ENCODE measurements at places on chromosomes 12 and 14.

GRCh38 chr12:107241411-107241810, 148.1 kb upstream of the CRY1 start:
- DNase-seq, result no peak

- DNase-seq, result no peak
Measured at GRCh38 chr14:85867450-85867849, 337.5 kb downstream of the FLRT2 start.

GRCh38 chr12:1927751-1928351, 9.4 kb upstream of the CACNA2D4 start:
- no peak for DNase-seq

- no peak for DNase-seq
Measured at GRCh38 chr14:31255286-31255685, 47.7 kb upstream of the HECTD1 start.

DNA sequence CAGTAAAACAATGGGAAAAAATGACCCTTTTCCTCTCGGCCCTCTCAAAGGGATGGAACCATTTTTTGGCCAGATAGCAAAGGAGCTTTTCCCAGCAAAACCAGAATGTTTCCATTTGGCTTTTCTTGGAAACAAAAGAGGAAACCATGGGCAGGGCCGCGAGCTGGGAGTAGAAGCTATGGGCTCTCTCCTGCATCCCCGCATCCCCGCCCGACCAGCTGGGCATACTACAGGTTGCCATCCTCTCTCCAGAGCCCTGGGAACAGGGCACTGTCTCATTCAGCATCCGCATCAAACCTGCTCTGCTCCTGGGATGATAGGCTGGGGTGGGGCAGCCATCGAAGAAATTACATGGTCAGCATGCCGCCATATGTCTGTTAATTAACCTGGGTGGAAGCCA, 20.9 kb downstream of the CD9 start:
- DNase-seq, result no peak

- DNase-seq, result no peak
Measured at GRCh38 chr14:92610849-92611271, 97.3 kb downstream of the RIN3 start.

- DNase-seq, result no peak
Measured at GRCh38 chr12:62128175-62128975, 131.8 kb upstream of the USP15 start.

GRCh38 chr12:109696485-109697269, 16.9 kb upstream of the FAM222A start:
- no peak for DNase-seq

DNA sequence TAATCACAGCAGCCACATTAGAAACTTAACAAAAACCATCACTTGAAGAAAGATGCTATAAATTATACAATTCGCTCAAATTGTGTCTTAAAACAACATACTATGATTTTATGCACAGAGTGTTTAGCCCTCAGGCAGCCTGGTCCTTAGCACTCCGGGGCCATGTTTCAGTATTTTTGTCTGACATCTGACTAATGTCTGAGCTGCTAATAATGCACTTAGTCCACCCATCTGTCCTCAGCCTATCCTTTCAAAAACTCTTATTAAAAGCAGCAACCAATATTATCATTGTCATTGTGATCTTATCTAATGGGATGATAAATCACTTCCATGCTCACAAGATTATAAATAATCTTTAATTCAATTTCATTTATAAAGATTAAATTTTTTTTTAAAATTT, 602.7 kb upstream of the FOXG1 start:
- DNase-seq, result no peak

DNA sequence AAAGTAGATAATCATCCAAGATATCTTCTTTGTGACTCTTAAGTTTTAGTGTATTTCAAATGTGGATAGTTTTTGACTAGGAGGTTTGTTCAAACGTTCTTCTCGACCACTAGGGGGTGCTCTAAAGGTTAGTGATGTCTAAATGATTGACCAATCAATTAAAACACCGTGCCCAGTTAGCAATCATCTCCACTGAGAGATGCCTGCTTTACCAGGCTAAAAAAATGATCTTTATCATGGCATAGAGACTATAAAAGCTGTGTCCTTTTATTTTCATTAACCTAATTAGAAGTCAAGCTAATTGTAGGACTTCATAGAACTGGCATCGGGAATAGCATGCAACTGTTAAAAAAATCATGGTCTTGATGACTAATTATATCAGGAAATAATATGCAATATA, 153.9 kb downstream of the PRKCH start:
- DNase-seq, result no peak

GRCh38 chr12:68293347-68293746, 38.8 kb downstream of the MDM1 start:
- DNase-seq, result no peak

- no peak for DNase-seq
Measured at GRCh38 chr14:57961786-57962060, 95.8 kb upstream of the SLC35F4 start.

- DNase-seq, result no peak
Measured at GRCh38 chr14:89578156-89578555, 161.1 kb upstream of the FOXN3 start.

DNA sequence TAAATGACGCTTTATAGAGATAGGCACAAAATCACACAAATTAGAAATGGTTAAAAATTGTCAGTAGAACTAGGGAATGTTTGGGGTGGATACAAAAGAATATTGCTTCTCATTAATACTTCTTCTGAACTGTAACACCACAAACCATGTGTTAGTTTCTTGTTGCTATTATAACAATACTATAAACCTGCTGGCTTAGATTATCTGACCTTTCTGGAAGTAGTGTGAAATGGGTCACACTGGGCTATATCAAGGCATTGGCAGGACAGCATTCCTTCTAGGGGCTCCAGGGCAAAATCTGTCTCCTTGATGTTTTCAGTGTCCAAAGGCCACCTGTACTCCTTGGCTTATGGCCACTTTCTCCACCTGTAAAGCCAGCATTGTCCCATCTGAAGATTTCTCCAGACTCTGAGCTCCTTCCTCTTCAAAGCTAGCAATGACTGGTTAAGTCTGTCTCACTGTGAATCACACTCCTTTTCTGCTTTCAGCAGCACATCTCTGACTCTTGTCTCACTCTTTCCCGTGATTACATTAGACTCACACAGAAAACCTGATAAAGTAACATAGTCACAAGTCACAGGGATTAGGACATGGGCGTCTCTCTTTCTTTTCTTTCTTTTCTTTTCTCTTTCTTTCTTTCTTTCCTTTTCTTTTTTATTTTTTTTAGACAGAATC, 86.3 kb downstream of the SLC15A4 start:
- DNase-seq, result no peak

DNA sequence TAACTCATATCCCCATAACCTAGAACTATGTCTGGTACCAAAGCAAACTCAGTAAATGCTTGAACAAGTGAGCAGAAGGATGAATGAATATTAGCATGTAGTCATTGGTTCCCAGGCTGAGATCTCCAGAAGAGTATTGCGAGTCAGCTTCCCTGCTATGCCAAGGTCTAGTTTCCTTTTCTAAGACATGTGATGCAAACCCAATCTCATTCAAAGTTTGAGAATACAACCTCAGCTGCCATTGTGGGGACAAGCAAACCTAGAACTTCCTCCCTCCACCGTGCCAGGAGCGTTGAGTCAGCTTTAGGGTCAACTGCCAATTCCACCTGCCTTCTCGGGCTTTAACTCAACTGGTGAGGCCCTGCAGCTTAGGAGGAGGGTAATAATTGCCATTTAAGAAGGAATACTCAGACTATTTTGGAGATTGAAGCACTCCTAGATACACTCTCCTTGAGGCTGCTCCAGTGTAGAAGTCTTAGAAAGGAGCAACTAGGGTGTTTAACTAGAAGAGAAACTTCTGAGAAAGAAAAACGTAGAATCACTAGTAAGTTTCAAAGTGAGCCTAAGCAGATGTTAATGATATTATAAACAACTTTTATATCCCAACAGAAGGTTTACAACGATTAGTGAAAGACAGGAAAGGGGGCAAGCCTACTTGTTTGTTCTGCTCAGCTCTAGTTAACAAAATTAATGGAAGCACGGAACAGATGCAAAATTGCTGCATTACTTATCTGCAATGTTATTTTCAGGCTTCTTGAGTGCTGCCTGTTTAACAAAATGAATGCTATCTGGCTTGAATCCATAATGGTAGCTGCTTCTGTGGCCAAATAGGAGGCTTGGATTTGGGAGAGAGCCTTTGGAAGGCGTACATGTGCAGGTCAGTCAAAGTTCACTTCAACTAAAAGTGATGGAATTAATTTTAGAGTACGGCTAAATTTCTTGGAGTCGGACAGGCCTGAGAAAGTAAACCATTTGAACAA, 96.9 kb downstream of the HELB start:
- DNase-seq, result no peak

GRCh38 chr12:109949089-109949488, 47.1 kb downstream of the GIT2 start:
- no peak for DNase-seq

DNA sequence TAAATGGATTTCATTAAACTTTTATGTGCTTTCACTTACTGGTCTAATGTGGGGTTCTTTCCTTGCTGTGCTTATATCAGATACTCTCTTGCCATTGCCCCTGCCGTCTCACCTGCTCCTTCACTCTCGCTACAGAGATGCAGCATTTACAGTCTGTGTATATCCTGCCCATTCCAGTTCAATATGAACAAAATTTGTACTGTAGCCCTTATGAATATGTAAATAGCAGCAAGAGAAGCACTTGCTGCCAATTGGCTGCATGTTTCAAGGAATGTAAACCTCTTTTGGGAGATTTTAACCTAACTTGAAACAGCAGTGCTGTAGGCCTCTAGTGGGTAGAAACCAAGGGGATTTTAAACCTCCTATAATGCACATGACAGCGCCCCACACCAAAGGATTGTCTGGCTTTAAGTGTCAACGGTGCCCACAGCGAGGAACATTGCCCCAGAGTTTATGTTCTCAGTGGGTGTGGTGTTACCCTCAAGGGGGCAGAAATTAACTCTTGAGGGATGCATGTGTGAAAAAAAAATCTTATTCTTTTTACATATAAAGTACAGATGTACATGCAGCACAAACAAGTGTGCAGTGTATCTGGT, 19.1 kb downstream of the PCNX1 start:
- DNase-seq, result no peak

DNA sequence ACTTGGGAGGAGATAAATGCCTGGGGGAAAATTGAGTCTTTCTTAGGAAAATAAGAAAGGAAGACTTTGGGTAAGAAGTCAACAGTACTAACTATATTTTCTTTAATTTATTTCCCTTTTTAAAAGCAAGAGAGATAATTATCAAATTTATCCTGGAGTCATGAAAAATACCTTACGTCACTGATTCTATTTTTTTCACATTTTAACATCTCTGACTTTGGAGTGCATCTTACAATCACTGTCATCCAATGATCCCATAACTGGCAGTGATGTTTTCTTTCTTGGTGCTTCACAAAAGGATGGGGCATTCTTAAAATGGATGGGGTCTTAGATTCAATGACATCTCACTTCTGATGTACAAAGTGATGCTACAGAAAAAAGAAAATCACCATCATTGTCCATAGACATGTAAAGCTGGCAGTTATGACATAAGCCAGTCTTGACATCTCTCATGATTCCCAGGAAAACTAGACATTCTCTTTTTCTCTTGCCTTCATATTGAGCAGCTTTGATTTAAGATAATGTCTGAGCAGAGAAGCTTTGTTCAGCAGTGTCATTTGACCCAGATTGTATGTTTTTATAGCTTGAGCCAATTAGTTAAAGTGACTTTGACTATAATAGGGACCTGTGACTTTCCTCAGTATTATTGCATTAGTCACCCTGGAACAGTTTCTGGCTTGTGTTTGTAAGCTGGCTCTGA, 236.2 kb downstream of the EGLN3 start:
- no peak for DNase-seq

GRCh38 chr14:90472632-90473031, 75.8 kb downstream of the CALM1 start:
- DNase-seq, result no peak

DNA sequence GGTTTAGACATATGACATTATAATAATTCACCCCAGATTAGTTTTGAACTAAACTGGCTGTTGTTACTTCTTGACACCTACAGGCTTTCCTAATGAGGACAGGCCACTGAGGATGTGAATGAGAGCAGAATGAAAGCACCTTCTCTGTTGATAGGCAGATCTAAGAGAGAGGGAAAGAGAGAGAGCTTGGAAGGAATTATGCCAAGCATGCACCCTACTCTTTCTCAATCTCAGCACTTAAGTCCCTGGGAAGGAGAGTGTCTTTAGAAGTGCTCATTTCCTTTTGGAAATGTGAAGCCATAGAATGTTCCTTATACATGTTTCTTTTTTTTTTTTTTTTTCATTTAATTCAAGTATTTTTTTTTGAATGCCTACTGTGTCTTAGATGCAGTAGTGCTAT, 49.0 kb downstream of the TBC1D15 start:
- DNase-seq, result no peak

- DNase-seq, result no peak
Measured at GRCh38 chr14:103121121-103121845, 2.0 kb upstream of the TNFAIP2 start.

GRCh38 chr12:47801904-47802246, 17.8 kb downstream of the HDAC7 start:
- DNase-seq, result no peak

DNA sequence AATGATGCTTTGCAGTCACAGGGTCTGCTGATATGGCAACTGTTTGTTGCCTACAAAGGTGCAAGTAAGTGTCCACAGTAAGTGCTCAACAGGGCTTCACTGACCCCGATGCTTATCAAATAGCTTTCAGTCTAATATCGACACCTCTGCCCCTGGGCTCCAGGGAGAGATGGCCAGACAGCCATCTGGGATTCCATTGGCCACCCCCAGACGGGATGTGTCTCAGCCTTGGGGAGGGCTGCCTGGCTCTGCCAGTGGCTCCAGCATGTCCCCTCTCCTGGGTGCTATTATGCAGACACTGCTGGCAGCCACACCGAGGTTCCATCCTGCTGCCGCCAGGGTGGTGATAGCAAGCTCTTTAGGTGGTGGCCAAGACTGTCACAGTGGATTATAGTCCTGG, 57.4 kb downstream of the DGLUCY start:
- no peak for DNase-seq

- no peak for DNase-seq
Measured at GRCh38 chr14:59768855-59769375, 101.7 kb downstream of the RTN1 start.

DNA sequence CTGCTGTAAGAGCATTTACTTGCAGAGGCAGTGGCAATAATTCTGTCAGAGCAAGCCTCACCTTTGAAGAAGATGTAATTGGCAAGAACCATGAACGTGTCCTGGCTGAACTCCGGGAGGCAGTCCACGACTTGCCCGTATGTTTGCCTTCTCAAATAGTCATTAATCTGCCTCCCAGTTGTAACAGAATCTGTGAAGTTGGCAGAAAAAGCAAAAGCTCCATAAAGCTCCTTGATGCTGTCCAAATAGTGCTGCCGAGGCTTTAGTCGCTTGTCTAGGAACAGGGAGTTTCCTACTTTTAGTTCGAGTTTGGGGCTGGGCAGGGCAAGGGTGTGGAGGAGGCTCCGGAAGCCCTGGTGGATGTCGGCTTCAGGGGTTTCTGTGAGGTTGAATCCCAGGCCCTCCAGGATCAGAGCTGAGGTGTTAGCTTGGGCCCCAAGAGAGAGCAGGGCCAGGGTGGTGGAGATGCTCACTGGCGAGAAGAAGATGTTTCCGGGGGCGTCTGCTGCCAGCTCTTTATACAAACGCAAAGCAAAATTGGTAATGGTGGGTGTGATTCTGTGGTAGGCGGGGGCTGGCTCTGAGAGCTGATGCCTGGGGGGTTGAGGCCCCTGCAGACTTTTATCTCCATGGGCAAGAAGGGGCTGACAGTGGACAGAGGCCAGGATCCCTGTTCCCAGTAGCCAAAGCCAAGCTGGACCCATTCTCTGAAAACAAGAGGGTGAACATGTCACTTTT, 4.4 kb downstream of the SERPINA11 start:
- no peak for DNase-seq

Data from stimulated activated CD8-positive, alpha-beta memory T cell treated with anti-CD3 and anti-CD28 coated beads, Interleukin-15, amount 100 ng/mL, for 24 hours (primary cell).